Nucleus accumbens (tissue), 56 donors: ENCODE measurements at places on chromosomes 1 and 21.

GRCh38 chr1:56303805-56304204 lies 275.6 kb downstream of the PLPP3 start:
- no peak for DNase-seq

DNA sequence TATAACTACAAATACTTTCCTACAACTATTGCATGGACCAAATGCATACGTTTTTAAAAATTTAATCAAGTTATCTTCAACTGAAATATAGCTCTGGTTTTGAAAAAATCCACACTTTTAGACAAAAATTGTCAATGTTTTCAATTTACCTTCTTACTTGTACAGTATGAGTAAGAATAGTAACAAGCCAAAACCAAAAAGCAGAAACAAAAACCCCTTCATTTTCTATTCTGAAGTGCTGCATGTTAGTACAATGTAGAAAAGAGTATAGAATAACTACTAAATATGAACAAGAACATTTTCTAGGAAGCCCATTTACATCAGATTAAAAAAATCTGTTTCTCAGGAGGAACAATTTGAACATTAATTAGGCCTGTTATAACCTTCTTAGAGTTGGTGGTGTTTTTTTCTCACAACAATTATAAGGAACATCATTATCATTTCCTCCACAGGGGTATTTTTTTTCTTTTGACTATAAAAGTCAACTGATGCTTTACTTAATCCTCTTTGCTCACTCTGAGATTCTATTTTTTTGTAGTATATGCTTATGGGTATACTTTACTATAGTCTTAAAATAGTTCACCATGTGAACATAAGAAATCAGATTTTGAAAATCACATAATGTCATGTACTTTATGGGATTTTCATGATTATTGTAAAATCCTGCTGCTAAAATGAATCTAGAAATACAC lies 475.4 kb downstream of the PTBP2 start:
- no peak for DNase-seq

DNA sequence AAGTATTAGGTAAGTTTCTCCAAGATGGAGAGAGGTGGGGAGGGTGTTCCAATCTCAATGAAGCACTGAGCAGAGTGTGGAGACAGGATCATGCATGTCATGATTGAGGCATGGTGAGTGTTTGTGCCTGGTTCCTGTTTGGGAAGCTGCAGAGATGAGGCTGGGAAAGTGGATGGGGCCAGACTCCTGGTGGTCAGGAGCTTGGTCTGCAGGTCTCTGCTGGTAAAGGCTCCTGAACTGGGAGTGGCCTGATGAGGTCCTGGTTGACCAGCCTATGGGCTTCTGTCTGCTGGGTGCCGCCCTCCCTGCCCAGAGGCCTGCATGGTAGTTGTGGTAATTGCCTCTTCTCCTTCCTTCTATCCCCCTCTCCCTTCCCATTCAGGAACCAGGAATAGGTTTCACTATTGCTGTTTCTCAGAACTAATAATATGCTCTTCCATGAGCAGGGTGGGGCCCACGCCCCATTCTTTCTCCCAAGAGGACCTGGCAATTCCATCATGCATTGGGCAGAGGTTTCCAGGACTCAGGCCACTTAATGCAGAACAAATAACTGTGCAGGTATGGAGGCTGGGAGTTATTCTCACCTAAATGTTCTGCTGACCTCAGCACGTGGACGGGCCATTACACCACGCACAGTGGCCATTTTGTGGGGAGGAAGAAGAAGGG lies 24.5 kb downstream of the PROK1 start:
- no peak for DNase-seq

DNA sequence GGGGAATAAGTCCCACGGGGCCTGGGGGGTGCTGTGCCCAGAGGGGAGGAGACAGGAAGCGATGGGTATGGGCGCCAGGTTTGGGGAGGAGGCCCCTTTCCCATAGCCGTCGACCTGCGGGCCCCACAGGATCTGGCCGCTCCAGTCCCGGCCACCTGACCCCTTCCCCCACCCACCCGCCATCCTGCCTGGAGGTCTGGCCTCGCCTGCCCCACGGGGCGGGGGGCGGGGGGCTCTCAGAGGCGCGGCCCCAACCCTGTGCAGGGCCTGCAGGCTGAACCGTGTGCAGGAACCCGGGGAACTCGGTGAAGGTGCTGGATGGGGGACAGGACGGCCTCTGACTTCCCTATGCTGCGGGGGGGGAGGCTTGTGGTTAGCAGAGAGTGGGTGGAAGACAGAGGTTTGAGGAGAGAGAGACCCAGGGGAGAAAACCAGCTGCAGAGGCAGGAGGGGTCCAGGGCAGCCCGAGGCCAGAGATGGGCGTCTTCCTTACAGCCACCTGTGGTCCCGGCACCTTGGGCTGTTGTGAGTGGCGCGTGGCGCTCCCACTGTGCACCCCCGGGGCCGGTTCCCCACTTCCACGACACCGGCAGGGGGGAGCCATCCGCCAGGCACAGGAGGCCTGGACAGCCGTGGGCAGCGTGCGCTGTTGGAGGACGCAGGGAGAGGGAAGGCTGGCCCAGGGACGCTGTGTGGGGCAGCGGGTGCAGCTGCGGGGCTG lies 2.5 kb upstream of the TNFRSF18 start:
- no peak for DNase-seq

DNA sequence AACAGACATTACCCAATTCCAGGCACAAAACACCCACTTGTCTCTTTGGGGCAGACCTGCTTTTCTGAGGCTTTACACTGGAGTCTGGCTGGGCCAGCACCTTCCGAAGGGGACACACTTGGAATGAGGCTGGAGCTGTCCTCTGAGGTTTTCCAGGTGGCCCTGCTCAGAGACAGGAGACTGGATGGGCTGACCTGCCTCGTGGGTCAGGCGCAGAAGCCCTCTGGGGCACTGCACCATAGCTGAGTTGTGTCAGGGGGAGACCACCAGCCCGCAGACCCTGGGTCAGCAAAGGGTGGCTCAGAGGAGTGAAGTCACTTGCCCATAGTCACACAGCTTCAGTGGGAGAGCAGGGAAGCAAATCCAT lies 1.8 kb downstream of the SH2D5 start:
- no peak for DNase-seq

DNA sequence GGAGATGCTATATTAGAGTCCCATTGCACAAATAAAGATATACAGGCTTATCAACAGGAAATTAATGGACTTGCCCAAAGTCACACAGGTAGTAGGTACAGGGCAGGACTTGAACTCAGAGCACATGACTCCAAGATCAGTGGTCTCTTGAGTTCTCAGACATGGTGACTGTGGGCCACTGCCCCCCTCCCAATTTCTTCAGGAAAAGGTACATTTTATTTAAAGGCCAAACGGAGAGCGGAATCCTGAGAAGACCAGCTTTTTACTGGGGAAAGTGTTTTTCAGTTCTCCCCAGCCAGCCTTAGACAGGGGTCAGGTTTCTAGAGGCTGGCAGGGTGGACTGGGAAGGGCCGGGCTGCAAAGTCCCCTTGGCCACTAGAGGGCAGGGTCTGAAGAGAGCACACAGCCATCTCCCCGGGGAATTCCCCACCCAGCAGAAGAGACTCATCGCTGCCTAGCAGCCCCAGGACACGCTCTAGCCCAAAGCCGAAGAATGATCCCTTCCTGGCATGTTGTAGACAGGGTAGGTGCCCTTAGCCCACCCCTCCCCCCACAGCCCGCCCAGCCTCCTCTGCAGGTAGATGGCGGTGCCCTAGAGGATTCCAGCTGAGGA lies 29.7 kb downstream of the ACP6 start:
- peak; percentile 43 for DNase-seq

- DNase-seq = no peak
Measured at GRCh38 chr1:169849346-169850022, 44.2 kb downstream of the SCYL3 start.

DNA sequence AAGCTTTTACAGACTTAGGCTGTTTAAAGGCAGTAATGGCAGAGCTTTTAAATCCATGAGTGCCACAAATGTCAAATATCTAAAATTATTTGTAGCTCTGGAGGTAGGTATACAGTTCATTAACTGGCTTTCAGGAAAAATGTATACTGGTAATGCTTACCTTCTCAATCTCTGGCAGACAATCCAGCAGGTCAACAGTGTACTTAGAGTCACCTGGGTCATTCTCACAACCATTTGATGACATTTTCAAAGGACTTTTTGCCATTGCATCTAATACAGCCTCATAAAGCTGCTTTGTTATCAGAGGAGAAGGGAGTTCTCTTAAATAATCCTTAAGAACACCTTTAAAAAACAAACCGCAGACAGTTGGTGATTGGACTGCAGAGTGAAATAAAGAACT lies 31.9 kb downstream of the SYDE2 start:
- DNase-seq = no peak

GRCh38 chr1:43766086-43766784 lies 58.9 kb downstream of the ST3GAL3 start:
- DNase-seq = no peak

DNA sequence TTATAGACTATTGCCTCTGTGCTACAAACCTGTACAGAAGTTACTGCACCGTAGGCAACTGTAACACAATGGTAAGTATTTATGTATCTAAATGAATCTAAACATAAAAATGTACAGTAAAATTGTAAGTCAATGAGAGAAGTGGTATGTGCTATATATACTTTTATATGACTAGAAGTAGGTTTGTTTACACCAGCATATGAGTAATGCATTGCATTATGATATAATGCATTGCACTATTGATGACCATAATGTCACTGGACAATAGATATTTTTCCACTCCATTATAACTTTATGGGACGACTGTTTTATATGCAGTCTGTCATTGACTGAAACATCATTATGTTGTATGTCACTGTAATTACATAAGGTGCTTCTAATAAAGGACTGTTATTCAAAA lies 340.3 kb upstream of the SNX7 start:
- DNase-seq = no peak
